ENCODE measurements at places on chromosomes 1 and 21.

DNA sequence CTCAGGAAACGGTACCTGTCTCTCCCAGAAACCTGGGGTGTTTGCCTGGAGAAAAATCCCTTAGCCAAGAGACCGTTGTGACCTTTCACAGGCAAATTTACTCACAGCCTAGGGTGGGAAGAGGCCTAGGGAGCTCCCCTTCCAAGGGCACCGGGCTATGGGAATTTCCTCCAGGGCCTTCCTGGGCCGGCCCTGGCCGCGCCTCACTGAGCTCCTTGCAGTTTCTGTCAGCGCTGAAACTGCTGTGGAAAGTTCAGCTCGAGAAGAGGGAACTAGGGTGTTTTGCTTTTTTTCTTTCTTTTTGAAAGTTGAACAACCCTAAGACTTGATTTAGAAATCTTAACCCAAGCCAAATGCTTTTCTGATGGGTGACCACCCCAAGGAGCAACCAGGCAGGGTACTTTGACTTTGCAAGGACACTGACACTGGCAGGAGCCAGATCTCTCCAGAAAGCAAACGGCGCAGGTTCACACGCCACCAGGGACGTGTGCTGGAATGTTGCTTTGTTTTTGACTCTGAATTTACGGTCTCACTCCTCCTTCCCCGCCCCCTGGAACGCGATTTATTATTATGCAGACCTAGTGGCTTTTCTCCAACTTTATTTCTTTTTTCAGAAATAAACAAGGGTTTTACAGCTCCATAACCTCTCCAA lies 229.6 kb upstream of the JUN start:
- no peak for DNase-seq

GRCh38 chr1:56788102-56788501 lies 31.1 kb downstream of the FYB2 start:
- no peak for DNase-seq

DNA sequence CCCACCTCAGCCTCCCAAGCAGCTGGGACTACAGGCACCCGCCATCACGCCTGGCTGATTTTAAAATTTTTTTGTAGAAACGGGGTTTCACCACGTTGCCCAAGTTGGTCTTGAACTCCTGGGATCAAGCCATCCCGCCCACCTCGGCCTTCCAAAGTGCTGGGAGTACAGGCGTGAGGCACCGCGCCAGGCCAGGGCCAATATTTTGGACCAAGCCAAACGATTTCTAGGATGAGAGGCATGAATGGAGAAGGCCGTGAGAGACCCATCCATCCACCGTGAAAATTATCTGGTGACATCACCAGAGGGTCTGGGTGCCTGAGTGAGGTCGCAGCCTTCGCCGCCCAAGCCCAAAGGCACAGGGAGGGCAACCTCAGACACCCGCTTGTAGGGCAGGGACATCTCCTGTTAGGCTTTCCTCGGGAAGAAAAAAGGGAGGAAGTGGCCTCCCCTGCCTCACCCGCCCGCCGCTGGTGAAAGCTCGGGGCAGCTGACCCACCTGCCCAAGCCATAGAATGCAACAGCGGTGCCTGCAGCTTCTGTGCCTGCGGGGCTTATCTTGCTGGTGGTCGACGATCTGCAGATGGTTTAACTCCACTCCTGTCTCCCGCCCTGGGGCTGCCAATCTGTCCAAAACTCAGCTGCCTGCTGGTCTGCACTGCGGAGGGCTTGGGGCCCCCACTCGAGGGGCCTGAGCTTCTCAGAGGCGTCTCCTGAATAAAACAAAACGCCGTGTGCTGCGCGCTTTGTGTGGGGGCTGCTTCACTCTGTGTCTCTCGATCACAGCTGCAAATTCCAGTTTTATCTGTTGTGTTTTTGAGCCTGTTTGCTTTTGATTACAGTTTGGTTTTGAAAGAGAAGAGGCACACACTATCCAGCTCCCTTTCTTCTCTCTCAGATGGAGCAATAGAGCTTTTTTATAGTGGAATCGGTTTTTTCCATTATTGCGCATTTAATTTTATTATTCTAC lies 85.8 kb downstream of the MRPS6 start:
- no peak for DNase-seq

GRCh38 chr1:240320659-240321058 lies 229.0 kb downstream of the FMN2 start:
- no peak for DNase-seq

- no peak for DNase-seq
Measured at GRCh38 chr1:220882061-220882891, 3.0 kb downstream of the HLX start.

- no peak for DNase-seq
Measured at GRCh38 chr21:29349702-29350101, 51.0 kb downstream of the BACH1 start.

DNA sequence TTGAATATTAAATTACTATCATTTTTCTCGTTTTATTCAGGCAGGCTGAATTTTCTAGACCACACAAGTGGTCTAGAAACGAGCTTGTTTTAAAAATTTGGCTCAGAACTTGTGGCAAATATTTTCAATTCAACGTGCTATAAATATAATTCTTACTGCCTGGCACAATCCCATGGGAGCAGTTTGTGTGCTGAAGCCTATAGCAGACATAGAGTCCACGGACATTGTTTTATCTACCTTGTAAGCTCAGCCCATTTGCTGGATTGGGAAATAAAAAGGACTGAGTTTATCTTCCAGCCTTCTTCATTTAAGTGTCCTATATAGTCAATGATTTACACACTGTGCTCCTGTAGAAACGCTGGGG lies 103.4 kb downstream of the ZBTB18 start:
- DNase-seq, result no peak

GRCh38 chr1:85681087-85681486 lies 27.1 kb downstream of the ZNHIT6 start:
- no peak for DNase-seq

- no peak for DNase-seq
Measured at GRCh38 chr1:32741059-32741412, 38.5 kb upstream of the SYNC start.
